SHP77 treated with DMSO at 0.1 percent for 48 hours (cell line): ENCODE measurements at places on chromosomes 7 and 10.
A peak's percentile ranks its signal among the peaks of the same experiment; 100 is the strongest.

- no peak for DNase-seq
These were observed 356.4 kb downstream of the GALNT17 start for GRCh38 chr7:71488308-71488707.

DNA sequence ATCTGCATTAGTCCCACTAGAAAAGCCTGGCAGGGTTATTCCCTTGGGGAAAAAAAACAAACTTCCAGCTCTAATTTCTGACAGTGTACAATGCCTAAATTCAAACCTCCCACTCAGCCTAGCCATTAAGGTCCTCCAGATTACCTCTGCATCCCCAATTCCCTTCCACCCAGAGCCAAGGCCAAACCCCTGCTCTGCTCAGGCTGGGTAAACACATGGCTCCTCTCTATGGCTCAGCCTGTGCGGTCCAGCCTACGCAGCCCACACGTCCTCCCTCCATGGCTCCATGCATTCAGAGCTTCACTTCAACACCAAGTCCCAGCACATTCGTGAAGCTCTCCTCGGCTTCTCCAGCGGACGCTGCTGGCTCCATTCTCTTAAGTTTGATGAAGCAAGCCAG lies 5.2 kb downstream of the DLG5 start:
- no peak for DNase-seq

- DNase-seq, result no peak
These were observed 151.0 kb downstream of the PLPP4 start for GRCh38 chr10:120607710-120608703.

- no peak for DNase-seq
These were observed 32.2 kb upstream of the COL13A1 start for GRCh38 chr10:69769395-69769992.

GRCh38 chr7:139656387-139656786 lies 121.4 kb downstream of the HIPK2 start:
- DNase-seq, result no peak

DNA sequence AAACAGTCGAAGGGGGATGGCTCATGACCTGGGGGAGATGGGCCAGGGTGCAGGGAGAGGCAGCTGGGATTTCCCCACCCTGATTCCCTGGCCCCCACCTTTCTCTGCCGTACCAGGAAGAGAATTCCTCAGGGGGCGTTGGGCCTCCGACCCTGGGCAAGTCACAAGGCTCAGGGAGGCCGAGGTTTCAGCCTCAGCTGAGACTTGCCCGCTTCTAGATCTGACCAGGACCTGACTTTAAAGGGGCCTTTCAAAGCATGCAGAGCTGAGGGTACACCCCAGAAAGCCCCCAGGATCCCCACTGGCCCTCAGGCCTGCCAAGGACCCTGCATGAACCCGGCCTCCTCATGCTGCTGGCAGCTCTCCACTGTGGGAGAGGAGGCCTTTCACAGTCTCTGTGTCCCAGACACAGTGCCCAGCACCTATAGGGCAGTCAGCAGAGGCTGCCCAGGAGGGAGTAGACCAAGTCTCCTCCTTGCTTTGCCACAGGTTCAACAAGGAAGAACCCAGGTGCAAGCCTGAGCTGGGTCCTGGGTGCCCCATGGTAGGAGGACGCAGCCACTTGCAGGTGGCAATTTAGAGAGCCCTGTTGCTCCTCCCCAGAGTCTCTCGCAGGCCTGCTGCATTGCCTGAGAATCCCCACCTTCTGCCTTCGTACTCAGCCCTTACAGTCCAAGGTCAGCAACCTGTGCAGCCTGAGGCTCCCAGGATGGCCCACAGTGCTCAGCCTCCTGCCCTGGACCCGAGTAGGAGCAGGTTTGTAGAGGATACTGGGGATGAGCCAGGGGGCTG lies 89.3 kb downstream of the CHST15 start:
- DNase-seq, result no peak

DNA sequence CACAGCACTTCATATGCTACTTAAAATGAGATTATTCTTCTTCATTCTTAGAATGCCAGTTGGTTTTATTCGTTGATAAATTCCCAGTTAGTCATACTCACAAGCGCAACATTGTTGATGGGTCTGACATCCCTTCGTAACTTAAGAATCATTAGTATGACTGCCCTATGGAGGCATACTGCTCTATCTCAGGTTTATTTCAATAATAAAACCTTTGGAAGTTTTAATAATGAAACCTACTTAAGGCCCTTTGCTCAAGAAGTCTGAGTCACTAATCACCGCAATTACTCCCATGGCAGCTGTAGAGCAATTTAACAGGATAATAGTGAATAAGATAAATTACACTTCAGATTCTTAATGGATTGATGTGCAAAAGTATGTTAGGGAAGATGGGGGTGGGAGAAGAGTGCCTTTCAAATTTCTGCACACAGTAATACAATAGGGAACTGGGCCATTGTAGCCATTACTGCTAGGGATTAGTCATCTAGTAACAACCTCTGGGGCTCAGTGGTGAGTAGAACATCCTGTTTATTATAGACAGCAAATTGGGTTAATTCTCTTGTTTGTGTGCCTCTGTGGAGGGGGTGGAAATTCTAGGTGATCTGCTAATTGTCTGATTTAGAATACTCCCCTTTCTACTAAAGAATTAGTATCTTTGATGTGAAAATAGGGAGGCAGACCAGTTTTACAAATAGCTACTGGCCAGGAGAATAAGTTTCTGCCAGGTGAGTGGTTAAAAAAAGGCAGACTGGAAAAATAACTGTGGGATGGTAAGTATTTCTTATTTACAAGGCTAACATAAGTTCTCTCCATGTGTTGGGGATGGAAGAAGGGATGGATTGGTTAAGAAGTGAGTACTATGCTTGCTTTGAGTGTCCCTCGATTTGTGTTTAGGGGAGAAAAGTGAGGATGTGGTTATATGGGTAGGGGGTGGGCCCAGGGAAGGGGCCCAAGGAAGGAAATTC lies 74.5 kb upstream of the VKORC1L1 start:
- no peak for DNase-seq

- DNase-seq, result no peak
These were observed 140.2 kb upstream of the PPP2R2D start for GRCh38 chr10:131760416-131761166.

GRCh38 chr7:126570845-126571244 lies 681.9 kb downstream of the GRM8 start:
- DNase-seq, result no peak

DNA sequence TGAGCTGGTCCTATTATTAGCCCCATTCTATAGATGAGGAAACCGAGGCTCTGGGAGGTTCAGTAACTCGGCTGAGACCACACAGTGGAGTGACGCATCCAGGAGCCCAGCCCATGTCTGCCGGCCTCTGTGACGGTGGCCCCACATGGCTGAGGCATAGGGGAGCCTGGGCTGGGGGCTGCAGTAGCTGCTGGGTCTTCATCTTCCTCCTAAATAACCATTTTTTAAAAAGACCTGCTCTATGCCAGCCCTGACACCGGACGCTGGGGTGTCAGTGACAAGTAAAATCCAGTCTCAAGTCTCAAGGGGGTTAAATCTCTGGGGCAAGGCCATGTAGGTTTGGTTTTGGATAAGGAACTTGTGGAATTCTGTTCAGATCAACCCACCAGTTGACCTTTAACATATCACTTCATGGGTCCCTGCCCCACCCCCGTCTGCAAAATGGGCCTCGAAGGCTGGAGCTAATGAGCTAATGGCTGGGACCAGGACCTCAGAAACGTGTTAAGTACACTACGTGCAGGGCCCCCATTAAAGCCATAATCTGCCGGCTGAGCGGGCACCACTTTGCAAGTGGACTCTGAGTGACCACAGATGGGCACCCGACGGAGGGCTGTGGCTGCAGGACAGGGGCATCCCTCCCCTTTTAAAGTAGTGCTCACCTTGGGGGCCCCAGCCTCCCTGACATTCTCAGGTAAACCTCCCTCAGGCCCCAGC lies 136.5 kb upstream of the UNC5B start:
- DNase-seq, result no peak

GRCh38 chr10:8075282-8076260 lies 21.1 kb downstream of the GATA3 start:
- no peak for DNase-seq

DNA sequence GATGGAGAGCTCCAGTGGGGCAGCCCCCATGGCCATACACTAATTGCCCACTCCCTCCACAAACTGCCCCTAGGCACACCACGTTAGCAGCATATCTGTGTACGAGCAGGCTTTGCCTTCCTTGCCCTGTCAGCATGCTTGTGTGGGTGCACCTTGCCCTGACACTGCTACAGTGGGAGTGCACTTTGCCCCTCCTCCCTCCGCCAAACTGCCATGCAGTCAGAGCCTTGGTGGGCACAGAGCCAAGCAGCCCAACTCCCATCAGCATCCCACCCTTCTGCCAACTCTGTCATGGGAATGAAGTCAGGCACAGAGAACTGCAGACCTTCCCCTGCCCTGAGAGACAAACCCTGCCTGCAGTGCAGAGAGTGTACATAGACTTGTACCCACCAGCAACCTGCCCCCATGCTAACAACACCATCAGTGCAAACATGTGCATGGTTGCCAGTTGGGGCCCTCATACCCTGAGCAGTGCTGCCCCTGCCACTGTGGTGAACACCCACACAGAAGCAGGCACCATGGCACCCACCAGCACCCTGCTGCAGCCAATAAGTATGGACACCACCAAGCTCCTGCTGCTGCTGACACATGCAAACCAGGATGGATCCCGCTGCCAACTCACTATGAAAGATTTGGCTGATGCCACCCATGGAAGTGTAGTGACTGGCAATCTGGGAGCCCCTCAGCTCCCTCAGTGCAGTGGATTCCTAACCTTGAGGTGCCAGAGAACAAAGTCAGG lies 1197.7 kb upstream of the CELF2 start:
- DNase-seq, result no peak

- DNase-seq, result no peak
These were observed 70.1 kb upstream of the VWC2 start for GRCh38 chr7:49703337-49703736.

DNA sequence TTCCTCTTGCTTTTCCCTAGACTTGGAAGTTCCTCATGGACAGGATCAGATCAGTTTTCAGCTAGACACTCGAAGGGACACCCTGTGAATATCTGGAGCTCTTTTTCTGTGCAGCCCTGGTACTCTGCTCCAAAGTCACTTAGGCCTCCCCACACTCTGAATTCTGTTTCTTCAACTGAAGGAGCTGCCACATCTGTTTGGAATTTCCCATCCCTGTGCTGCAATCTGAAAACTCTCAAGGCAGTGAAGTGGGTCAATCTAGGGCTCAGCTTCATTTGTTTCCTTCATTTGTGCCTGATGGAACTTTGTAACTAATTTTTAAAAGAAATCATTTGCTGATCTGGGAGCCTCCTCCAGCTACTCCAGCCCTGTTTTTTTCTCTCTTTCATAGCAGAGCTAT lies 9.6 kb downstream of the EPC1 start:
- DNase-seq, result no peak

- DNase-seq, result no peak
These were observed 80.6 kb downstream of the PRKAG2 start for GRCh38 chr7:151796091-151796870.

- peak; percentile 13 for DNase-seq
These were observed 5.3 kb downstream of the SRGN start for GRCh38 chr10:69092959-69093850.

DNA sequence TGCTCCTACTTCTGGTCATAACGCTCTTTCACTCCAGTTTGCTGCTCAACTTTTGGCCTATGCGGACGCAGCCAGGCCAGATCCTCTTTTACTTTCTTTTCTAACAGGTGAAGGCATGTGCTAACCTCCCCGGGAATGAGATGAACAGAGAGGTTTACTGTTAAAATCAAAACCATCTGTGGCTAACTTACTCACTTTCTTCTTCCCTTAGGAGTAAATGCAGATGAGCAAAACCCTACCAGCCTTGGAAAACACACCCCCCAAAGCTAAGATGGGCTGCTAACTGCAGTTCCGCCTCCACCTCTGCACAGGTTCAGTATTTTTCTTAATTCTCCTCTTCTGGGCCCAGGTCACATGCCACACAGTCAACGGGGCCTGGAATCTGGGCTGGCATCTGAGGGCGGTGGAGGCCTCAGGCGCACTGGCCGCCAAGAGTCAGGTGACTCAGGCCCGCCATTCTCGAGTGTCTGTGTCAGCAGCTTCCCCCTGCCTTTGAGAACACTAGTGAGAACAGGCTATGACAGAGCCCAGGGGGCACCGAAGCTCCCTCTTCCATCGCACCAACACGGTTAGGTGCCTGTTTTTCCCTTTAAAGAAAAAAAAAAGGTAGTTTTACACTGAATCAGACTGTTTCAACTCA lies 11.1 kb downstream of the FAM53B start:
- no peak for DNase-seq

GRCh38 chr10:30988831-30989435 lies 42.7 kb downstream of the ZNF438 start:
- DNase-seq, result no peak

- DNase-seq, result no peak
These were observed 32.9 kb upstream of the BPGM start for GRCh38 chr7:134613623-134614347.

DNA sequence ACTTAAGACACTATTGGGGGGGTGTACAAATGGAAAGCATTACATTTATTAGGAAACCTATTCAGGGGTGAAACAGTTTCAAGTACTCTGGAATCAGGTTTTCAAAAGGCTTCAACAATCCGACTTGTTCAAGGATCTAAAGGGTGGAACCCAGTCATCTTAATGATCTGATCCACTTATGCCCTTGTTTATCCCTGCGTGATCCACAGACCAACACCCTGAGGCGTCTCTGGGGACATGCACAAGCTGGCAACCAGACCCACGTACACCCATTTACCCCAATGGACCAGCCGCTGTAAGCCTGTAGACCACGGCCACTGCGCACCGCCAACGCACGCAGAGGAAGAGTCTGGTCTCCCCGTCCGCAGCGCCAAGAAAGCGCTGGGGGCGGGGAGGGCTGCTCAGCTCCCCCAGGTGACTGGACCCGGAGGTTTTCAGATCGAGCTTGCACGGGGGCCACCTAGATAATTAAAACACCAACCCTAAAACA lies 13.4 kb downstream of the HNRNPF start:
- DNase-seq, result no peak

- DNase-seq, result no peak
These were observed 322.3 kb upstream of the PODXL start for GRCh38 chr7:131878777-131879176.

- DNase-seq, result no peak
These were observed 779.4 kb upstream of the LRRN3 start for GRCh38 chr7:110311556-110311955.

DNA sequence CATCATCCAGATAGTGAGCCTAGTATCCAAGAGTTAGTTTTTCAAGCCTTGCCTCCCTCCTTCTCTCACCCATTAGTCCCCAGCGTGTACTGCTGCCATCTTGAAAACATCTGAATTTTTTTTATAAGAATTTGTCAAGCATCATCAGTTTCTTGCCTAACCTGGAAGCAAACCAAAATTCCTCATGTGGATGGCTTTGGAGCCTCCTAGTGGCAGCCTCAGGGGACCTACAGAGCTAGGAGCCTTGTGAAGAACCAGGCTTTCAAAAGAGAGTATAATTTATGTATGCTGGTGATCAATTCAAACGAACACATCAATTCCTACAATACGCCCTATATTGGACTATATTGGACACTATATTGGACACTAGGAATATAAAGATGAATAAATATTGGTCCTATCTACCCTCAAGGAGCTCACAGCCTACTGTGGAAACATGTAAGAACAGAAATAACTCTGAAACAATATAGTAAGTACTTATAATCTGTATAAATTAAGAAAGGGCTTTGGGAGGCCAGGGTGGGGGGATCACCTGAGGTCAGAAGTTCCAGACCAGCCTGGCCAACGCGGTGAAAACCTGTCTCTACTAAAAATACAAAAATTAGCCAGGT lies 63.4 kb downstream of the HPSE2 start:
- DNase-seq, result no peak

GRCh38 chr10:12981570-12981969 lies 19.9 kb downstream of the CCDC3 start:
- DNase-seq, result no peak
